A549 treated with CORT108297 at 1 μM for 4 hours (cell line): ENCODE measurements at places on chromosomes 7 and 10. TPM values are rescaled to one million over a fixed set of nuclear protein-coding genes. Genes with fewer than 3 reads are reported as not detected.

The MAGI2 gene
- 0.27 to 0.46 TPM (median 0.39 TPM) in 5 replicates for total RNA-seq

The TCAF2 gene
- 0.29 to 0.53 TPM (median 0.35 TPM) in 5 replicates for total RNA-seq

The HIPK2 gene
- total RNA-seq: 19.4 to 35.0 TPM (median 27.6 TPM) in 5 replicates

The VENTX gene
- total RNA-seq: not detected in 5 replicates

The AGAP5 gene
- 2.1 to 2.9 TPM (median 2.4 TPM) in 5 replicates for total RNA-seq

The CYP2C8 gene
- total RNA-seq: not detected in 5 replicates

The LRIT1 gene
- total RNA-seq: not detected in 5 replicates

The MRC1 gene
- 0.01 to 0.05 TPM (median 0.02 TPM) in 5 replicates for total RNA-seq
